ENCODE measurements at places on chromosomes 6 and 20.

- DNase-seq, result no peak
Measured at GRCh38 chr6:70210462-70210861, 92.4 kb downstream of the COL9A1 start.

DNA sequence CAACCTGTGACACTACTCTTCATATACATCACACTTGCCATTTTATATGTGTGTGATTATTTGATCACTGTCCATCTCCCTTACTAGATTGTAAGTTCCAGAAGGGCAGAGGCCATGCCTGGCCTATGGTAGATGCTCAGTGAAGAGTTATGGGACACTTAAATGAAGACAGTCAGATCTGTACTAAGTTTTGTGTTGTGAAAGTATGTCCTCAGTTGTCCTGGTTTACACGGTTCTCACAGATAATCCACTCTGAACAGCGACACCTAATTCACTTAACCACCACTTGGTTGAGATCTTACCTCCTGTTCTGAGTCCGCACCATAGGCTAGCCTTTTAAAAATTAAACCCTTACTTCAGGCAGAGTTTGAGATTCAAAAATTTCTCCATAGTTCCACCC lies 434.1 kb upstream of the SOX4 start:
- no peak for DNase-seq

DNA sequence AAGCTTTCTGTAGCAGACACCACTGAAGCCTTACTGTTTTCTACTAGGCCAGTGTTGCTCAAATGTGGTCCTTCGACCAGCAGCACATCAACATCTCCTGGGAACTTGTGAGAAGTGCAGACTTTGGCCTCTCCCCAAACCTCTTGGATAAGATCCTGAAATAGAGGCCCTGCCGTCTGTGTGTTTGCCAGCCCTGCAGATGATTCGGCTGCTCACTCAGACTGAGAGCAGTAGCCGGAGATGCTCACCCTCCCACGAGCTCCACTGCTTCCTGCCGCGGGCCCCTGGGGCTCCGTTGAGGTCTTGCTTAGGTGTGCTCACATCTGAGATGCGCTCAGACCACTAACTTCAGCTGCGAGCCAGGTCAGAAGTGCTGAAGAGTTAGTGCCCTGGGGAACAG lies 129.5 kb upstream of the SSTR4 start:
- no peak for DNase-seq

GRCh38 chr6:20332441-20333006 lies 69.2 kb upstream of the E2F3 start:
- DNase-seq, result no peak

GRCh38 chr20:7859356-7859802 lies 80.9 kb downstream of the HAO1 start:
- DNase-seq, result no peak

DNA sequence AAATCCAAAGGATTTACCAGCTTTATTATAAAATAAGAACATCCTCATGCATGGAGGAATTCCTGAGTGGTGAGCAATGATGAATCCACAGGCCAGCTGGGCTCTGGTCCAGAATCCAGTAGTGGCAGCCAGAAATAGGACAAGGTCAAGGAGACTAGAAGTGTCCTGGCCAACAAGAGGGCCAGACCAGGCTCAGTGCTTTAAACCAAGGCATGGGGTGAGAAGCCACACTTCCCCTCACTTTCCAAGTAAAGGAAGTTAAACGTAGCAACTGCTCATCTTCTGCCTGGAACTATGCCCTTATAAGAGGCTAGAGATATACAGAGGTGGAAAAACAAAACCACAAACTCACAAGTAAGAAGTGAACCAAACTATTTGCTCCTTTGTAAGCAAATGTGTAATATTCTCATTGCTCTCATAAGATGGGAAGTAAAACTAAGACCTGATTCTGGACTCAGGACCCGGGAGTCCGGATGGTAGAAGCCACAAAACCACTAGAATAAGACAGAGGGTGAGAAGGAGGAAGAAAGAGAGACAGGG lies 253.2 kb downstream of the UST start:
- no peak for DNase-seq

DNA sequence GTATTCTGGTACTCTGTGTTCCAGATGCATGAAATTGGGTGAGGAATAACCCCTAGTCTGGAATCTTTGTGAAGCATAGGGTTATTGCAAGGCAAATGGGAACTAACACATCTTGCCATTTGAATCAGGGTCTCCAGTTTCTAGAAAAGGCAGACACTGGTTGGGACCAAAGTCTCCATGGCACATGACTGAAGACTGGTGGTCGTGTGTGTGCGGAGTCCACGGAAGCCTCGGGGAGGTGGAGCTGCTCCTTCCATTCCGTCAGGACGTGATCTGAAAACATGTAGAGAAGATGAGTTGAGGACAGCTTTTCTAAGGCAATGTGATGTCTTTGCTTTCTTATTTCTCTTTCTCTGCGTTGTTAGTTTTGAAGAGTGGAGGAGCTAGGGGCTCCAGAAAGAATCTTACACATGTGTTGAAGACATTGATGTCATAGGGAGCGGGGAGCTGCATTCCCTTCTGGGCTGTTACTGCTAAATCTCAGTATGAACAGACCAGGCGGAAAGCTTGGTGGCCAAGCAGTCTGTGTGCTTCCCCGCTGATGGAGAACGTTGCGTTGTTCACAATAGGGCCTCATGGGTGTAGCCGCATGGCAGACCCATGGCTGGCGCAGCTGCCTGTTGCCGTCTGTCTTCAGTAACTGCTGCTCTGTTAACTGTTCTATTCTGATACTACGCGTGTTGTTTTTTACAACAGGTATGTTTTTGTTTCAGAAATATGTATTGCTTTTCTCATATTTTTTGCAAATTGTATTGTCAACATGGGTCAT lies 4.8 kb upstream of the SLC17A9 start:
- DNase-seq, result no peak

- no peak for DNase-seq
Measured at GRCh38 chr6:144853603-144854002, 568.5 kb downstream of the UTRN start.

- DNase-seq, result no peak
Measured at GRCh38 chr20:43833511-43834395, 80.9 kb upstream of the TOX2 start.

DNA sequence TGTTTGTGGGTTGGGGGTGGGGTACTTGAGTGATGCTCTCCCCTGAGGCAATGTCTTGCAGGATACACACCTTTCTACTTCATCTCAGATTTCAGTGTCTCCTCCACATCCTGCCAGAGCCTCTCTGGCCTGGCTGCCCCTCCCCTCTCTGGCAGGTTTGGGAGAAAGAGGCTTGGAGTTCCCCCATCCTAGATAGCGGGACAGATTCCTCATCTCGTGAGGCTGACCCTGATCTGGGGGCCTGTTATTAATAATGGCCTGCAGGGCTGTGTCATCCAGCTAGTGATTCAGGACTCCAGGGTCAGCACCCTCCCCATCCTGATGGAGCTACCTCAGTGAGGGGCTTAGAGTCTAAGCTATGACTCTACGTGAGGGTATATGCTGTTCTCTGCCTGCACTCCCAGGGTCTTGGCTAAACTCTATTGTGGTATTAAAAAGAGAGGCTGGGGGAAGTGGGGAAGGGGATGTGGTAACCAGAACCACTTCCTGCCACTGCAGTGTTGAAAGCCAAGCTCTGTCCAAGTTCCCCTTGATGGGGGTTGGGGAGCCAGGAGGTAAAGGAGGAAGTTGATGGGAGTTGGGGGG lies 3.7 kb upstream of the MMP9 start:
- DNase-seq, result no peak
